ENCODE measurements at places on chromosomes 5 and 9.

DNA sequence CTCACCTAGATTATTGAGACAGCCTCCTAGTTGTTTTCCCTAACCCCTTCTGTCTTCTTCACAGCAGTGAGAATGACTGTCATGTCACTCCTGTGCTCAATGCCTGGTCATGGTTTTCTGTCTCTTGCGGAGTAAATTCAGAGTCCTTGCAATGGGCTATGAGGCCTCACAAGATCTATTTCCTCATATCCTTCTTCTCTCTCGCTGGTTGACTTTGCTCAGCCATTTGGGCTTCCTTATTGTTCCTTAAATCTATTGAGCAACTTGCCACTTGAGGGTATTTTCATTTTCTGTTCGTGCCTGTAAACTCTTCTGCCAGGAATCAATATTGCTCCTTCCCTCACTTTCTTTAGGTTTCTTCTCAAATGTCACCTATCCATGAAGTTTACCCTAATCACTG, 9.0 kb downstream of the PPP3R2 start:
- no peak overlapping the region for H3K27ac ChIP-seq
- no peak overlapping the region for H3K4me3 ChIP-seq
- H3K4me1 ChIP-seq, result no peaks in the 10 kb centered on the region
- no peaks in the 10 kb centered on the region for H3K36me3 ChIP-seq
- no peaks in the 10 kb centered on the region for H3K27me3 ChIP-seq

- H3K4me1 ChIP-seq, result no peaks in the 10 kb centered on the region
- H3K36me3 ChIP-seq, result peaks cover 23% of the 10 kb centered on the region
- peak overlapping the region; percentile 30 for H3K4me3 ChIP-seq
- DNase-seq, result peak; percentile 72
- no peaks in the 10 kb centered on the region for H3K27me3 ChIP-seq
Observed at GRCh38 chr5:67166460-67167285, 29.9 kb downstream of the CD180 start.

- no peak for DNase-seq
- no peaks in the 10 kb centered on the region for H3K27me3 ChIP-seq
- H3K27ac ChIP-seq, result no peak overlapping the region
- no peak overlapping the region for H3K4me3 ChIP-seq
- H3K4me1 ChIP-seq, result no peaks in the 10 kb centered on the region
Observed at GRCh38 chr5:372996-373709, 51.6 kb downstream of the AHRR start.

DNA sequence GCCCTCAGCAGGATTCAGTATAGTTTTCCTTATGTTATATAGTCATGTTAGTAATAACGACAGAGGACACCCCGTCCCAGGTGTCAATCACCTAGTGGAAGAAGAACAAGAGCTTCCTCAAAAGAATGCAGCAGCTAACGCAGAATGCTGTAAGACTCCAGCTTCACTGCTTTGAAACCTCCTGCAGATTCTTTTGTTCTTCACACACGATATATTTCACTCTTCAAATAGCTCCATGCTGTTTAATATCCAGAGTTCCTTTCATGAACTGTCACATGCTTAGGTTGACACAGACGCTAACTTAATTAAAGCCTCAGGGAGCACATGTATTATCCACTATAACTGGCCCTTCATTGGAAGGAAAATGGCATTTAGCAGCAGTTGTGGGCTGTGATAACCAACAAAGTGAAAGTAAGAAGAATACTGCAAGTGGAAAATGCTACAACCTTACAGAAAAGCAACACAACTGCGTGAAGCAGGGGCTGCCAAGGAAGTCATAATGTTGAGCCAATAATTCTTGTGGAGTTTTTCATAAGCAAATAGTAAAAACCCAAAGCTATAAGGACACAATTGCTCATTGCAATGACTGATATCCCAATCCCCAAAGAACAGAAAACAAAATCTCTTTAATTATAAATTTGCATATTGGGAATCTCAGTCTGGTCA, 387.5 kb downstream of the PLK2 start:
- no peaks in the 10 kb centered on the region for H3K27me3 ChIP-seq
- no peak for DNase-seq
- no peak overlapping the region for H3K4me3 ChIP-seq
- H3K36me3 ChIP-seq, result no peaks in the 10 kb centered on the region
- H3K4me1 ChIP-seq, result no peaks in the 10 kb centered on the region
- peak overlapping the region; percentile 23 for H3K27ac ChIP-seq
